Naive thymus-derived CD4-positive, alpha-beta T cell (primary cell): ENCODE measurements at places on chromosomes 13 and 19. TPM values are rescaled to one million over a fixed set of nuclear protein-coding genes. Genes with fewer than 3 reads are reported as not detected.
A peak's percentile ranks its signal among the peaks of the same experiment; 100 is the strongest.

DNA sequence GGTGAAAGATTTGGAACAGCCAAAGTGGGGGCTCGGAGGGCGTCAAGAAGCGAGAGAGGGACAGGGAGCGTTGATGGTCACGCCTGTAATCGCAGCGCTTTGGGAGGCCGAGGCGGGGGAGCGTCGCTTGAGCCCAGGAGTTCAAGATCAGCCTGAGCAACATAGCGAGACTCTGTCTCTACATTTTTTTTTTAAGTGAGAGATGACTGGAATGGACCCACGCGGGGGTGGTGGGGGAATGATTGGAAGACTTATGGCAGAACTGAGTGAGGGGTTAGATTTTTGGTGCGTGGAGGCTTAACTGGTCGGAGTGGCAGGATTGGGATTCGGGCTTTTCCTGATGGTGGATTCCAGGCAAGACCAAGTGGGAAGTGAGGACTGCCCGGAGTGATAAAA is 725 bp downstream of the PSMD8 start:
- DNase-seq = no peak
- H3K27ac ChIP-seq = peak overlapping the region; percentile 93
- H3K4me3 ChIP-seq = peak overlapping the region; percentile 96

DNA sequence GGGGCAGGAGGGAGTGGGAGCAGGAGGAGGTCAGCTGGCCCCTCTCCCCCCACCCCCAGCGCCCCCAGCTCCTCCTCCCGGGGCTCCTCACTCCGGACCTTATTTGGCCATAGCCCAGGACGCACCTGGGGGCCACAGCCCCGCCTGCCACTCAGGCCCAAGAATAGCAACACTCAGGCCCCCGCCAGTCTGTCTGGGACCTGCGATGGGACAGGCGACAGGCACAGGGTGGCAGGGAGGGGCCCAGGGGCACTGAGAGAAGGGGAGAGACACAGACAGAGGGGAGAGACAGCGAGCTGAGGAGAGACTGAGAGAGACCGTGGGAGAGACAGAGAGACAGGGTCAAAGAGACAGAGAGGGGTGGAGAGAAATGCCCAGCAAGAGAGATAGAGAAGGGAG is 10.2 kb downstream of the JOSD2 start:
- no peaks in the 10 kb centered on the region for H3K4me1 ChIP-seq
- no peak for DNase-seq
- no peak overlapping the region for H3K4me3 ChIP-seq
- peaks cover 4% of the 10 kb centered on the region for H3K36me3 ChIP-seq

DNA sequence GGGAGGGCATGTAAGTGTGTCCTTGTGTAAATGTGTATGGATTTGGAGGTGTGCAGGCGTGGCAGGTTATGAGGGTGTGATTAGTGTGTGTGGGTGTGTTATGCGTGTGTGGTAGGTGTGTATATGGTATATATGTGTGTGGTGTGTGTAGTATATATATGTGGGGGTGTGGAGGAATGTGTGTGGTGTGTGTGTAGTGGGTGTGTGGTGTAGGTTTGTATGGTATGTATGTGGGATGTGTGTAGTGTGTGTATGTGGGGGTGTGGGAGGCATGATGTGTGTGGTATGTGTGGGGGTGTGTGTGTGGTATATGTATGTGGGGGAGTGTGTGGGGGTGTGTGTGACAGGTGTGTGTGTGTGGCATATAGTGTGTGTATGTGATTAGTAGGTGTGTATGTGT is 104.2 kb downstream of the SLC7A1 start:
- H3K27ac ChIP-seq = no peak overlapping the region
- H3K27me3 ChIP-seq = no peaks in the 10 kb centered on the region
- no peak overlapping the region for H3K4me3 ChIP-seq
- no peaks in the 10 kb centered on the region for H3K4me1 ChIP-seq
- no peaks in the 10 kb centered on the region for H3K36me3 ChIP-seq

DNA sequence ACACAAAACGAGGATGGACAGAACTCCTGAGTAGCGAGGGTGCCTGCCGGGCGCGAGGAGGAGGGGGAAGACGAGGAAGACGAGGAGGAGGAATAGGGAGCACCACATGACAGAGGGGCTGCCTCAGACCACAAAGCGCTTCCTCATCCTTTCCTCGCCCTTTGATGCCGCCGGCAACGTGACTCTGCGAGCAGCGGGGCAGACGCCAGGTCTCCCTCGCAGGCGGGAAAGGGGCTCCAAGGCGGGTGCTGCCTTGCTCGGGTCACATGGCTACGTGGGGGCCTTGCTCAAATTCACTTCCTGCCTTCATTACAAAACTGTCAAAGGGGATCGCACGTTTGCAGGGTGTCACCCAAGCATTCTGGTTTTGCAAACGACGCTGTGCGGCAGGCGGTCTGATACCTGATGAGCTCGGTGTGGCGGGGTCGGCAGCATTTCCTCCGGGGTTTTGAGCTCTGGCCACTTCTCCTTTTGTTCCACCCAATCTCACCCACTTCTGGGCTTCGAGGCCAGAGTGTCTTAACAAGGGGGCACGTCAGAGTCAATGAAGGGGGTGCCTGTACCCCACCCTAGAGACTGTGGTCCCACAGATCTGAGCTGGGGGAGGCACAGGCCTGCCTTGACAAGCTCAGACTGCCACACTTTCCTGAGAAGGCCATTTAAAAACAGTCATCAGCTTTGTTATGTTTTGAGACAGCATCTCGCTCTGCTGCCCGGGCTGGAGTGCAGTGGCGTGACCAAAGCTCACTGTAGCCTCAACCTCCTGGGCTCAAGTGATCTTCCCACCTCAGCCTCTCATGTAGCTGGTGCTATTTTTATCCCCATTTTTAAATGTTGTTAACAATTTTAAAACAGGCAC is 14.9 kb downstream of the MAP2K2 start:
- H3K4me3 ChIP-seq = peak overlapping the region; percentile 11
- H3K27me3 ChIP-seq = no peaks in the 10 kb centered on the region
- H3K27ac ChIP-seq = peak overlapping the region; percentile 72
- H3K36me3 ChIP-seq = peaks cover 40% of the 10 kb centered on the region
- DNase-seq = peak; percentile 80
- peaks cover 44% of the 10 kb centered on the region for H3K4me1 ChIP-seq

SLC25A42 gene
- polyA plus RNA-seq = 8.2 TPM

GPR4 gene
- not detected for polyA plus RNA-seq

KLK10 gene
- polyA plus RNA-seq = not detected

ZNF575 gene
- polyA plus RNA-seq = 3.5 TPM

OR7D2 gene
- not detected for polyA plus RNA-seq

PRRG2 gene
- polyA plus RNA-seq = 0.30 TPM
